ENCODE measurements at places on chromosomes 5 and 9. TPM values are rescaled to one million over a fixed set of nuclear protein-coding genes. Genes with fewer than 3 reads are reported as not detected.

CDK7 gene
- 39.9 TPM for total RNA-seq

AP3B1 gene
- total RNA-seq: 46.5 TPM

OSMR gene
- 0.39 TPM for total RNA-seq

SOWAHA gene
- total RNA-seq: not detected

PDE6A gene
- not detected for total RNA-seq

CA9 gene
- total RNA-seq: 1.1 TPM
